ENCODE measurements at places on chromosomes 16 and 17.

DNA sequence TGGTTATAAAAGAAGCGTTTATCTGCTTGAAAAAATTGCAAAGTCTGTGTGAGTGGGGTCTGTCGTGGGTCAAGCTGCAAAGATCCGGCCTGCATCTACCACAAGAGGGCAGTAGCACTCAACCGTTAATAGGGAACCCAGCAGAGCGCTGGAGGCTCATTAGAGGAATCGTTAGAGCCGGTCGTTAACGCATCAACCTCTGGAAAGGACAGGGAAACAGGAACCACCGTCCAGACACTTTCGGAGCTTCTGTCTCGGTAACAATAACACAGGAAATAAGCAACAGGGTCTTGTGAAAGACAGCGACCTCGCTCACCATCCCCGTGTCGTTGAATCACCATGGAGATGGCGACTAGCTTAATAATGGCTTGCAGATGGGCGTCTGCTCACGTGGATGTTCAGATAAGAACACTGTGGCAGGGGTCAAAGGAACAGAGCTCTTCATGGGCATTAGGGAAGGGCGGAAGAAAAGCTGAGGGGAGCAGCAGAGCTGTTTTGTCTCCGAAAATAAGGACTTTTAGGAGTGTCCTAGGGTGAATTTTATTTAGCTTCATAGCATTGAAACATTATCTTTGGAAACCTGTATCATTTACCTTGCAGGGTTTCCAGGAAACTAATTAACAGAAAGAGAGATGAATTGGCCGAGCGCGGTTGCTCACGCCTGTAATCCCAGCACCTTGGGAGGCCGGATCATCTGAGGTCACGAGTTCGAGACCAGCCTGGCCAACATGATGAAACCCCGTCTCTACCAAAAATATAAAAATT is 11.9 kb upstream of the NSRP1 start:
- peak; percentile 53 for DNase-seq

- DNase-seq = no peak
Observed at GRCh38 chr16:87438611-87438985, 46.5 kb downstream of the MAP1LC3B start.

DNA sequence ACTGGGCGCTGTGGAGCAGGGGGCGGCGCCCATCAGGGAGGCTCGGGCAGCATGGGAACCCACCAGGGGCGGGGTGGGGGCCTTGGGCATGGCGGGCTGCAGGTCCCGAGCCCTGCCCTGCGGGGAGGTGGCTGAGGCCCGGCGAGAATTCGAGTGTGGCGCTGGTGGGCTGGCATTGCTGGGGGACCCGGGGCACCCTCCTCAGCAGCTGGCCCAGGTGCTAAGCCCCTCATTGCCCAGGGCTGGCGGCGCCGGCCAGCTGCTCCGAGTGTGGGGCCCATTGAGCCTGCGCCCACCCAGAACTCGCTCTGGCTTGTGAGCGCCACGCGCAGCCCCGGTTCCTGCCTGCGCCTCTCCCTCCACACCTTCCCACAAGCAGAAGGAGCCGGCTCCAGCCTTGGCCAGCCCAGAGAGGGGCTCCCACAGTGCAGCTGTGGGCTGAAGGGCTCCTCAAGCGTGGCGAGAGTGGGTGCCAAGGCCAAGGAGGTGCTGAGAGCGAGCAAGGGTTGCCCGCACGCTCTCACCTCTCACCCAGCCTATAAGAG is 5.9 kb downstream of the ALDH3A2 start:
- DNase-seq = no peak

GRCh38 chr17:49327835-49328784 is 33.9 kb downstream of the ZNF652 start:
- peak; percentile 81 for DNase-seq

GRCh38 chr17:69300222-69300621 is 26.7 kb downstream of the ABCA5 start:
- no peak for DNase-seq

DNA sequence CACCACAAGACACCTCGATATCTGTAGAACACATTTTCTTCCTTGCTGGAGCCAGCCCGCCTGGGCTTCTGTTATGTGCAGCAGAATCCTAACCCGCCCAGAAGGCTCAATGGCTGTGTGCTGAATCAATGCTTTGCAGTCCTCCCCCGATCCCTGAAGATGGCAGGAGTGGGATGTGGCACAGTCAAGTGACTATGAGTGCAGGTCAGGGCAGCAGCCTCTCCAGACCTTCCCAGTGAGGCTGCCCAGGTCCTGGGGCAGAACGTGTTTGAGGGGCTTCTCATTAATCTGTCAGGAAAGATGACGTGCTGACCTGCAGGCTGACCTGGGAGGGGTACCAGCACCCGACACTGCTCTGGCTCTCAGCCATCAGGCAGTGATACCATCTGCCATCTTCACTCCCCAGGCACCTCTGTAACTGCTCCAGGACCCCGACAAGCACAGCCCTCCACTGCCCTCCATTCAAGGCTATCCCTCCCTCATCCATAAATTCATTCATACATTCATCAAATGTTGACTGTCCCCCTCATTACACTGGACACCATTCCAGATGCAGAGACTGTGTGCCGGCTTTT is 35.2 kb downstream of the LRRC75A start:
- no peak for DNase-seq

DNA sequence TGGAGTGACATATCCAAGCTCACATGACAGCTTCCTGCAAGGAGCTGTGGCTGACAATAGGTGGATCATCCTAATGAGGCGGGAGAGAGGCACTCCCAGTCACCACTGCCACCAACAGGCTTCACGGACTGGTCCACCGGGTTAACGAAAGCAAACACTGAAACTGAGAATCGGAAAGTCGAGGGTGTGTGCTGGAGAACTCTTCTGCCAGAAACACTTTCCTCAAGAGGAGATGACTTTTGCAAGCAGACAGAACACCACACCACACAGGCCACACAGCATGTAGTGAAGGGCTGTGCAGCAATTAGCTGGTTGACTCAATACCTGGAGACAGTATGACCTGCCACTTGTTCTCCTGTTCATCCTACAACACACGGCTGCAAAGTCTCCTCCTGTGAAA is 53.0 kb upstream of the DNAJA2 start:
- no peak for DNase-seq

GRCh38 chr16:16021988-16022682 is 72.7 kb downstream of the ABCC1 start:
- DNase-seq = peak; percentile 43

- no peak for DNase-seq
Observed at GRCh38 chr16:2285731-2286191, 17.8 kb upstream of the RNPS1 start.

DNA sequence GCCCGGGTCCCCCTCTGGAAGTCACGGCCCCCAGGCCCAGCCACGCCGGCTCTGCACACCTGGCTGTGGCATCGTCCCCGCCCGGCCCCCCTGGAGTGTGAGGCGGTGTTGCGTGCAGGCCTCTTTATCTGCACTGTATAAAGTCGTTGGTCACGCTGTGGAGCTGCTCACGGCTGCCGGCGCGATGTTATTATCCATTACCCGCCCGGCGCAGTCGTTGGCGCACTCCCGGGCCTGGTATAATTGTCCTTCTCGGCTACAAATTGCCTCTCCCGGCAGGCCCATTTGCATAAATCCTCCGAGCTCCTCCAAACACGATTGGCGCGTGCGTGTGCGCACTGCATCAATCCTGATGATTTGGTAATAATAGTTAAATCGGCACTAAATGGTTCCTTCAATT is 57.8 kb downstream of the BAHCC1 start:
- no peak for DNase-seq

- DNase-seq = no peak
Observed at GRCh38 chr17:8681170-8681949, 50.8 kb upstream of the MYH10 start.

DNA sequence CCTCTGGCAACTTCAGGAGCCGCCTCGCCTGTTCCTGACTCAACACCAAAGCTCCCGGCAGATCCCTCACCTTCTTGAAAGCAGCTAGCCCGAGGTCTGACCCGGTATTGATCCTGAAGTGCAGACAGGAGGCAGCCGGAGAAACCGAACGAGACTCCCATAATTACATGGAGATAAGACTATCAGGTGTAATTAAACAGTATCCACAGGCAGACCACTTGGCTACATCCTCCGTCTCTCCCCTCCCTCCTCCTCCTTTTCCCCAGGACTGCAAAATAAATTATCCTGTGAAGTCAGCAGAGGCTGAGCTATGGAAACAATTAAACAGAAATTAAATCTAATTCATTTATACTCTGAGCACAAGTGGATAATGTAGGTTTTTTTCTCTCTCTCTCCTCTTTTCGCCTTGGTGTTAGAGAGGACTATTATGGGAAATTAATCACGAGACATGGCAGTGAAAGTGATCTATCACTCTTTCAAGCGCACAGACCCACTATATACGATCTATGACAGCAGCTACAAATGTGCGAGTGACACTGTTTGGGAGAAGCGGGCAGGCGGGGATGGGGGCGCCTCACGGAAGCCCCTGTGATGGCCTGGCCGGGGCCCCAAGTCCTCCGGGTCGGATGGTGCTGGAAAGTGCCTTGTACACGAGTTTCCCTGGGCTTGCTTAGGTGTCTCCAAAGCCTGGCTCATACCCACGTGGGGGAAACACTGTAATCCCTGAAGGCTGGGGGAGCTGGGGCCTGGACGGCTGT is 92.8 kb downstream of the RBFOX3 start:
- no peak for DNase-seq

GRCh38 chr16:67882374-67883145 is 2.1 kb upstream of the NRN1L start:
- DNase-seq = no peak

Data from bone marrow (tissue), 2 donors.